H1 (cell line): ENCODE measurements at places on chromosomes 7 and 10. TPM values are rescaled to one million over a fixed set of nuclear protein-coding genes. Genes with fewer than 3 reads are reported as not detected.

- no peak for DNase-seq
- no peak overlapping the region for H3K4me3 ChIP-seq
- H3K27me3 ChIP-seq = no peaks in the 10 kb centered on the region
- no peaks in the 10 kb centered on the region for H3K4me1 ChIP-seq
- no peaks in the 10 kb centered on the region for H3K36me3 ChIP-seq
Observed at GRCh38 chr7:22647451-22648257, 79.3 kb upstream of the IL6 start.

GRCh38 chr7:29853072-29853471 is 46.8 kb downstream of the WIPF3 start:
- H3K27ac ChIP-seq = no peak overlapping the region
- H3K36me3 ChIP-seq = no peaks in the 10 kb centered on the region
- no peaks in the 10 kb centered on the region for H3K4me1 ChIP-seq
- H3K27me3 ChIP-seq = no peaks in the 10 kb centered on the region
- no peak overlapping the region for H3K4me3 ChIP-seq

The RAMP3 gene
- polyA plus RNA-seq = 0.98 and 2.7 TPM in 2 replicates

The TAF3 gene
- 1.5 and 1.7 TPM in 2 replicates for polyA plus RNA-seq
